Suprapubic skin (tissue), 4 donors: ENCODE measurements at places on chromosomes 13 and 19.

GRCh38 chr19:40584007-40584406, 7.3 kb downstream of the SHKBP1 start:
- DNase-seq: no peak

DNA sequence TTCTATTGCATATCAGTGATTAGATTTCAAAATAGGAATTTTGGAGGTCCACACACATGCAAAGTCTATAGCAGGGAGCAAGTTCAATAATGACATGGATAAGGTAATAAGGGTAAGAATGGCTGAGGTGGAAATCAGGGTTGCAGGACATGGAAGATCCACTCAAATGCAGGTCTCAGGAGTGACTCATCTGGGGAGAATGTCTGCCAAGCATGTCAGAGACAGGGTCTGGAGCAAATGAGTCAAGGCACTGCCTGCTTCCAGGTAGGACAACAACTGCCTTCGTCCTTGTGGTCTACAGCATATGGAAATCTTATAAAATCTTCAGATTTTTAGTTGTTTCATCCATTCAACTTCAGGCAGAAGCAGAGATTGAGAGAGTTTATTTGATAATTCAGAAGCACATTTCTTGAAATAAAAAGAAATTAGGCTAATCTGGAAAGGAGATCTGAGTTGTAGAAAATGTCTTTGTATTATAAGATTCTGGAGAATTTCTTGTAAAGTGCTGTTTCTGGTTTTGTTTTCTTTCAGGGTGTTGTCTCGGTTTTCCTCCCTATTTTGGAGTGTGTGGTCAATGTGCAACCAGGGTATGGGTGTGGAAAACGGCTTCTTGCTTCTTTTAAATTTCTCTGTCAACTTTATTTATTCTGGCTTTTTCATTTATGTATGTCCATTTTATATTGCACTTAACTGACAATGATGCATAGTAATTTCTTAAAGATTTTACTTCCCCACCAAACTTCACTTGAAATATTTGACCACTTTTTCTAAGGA, 748.8 kb downstream of the LIG4 start:
- no peak for DNase-seq

- no peak for DNase-seq
Observed at GRCh38 chr13:107117327-107118012, 549.5 kb upstream of the ARGLU1 start.

- no peak for DNase-seq
Observed at GRCh38 chr13:49356223-49356622, 87.6 kb downstream of the CAB39L start.

GRCh38 chr19:275000-275399, 16.2 kb downstream of the PLPP2 start:
- no peak for DNase-seq

- no peak for DNase-seq
Observed at GRCh38 chr19:1060689-1061088, 6.3 kb upstream of the ARHGAP45 start.

DNA sequence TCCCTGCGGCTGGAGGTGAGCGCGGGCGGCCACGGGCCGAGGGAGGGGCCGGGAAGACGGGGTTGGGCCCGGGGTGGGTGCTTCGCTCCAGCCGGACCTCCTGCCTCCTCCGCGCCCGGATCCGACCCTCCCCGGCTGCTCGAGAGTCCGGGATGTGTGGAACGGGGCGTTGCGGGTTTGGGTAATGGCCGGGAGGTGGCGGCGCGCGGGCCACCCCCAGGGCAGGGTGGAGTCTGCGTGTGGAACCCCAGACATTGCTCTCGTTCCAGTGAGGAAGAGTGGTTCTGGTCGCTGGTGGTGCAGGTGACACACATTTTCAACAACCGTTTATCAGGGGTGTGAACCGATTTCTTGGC, 38.8 kb downstream of the ARHGEF7 start:
- peak; percentile 81 for DNase-seq

GRCh38 chr19:37951816-37952210, 44.8 kb downstream of the SIPA1L3 start:
- no peak for DNase-seq

DNA sequence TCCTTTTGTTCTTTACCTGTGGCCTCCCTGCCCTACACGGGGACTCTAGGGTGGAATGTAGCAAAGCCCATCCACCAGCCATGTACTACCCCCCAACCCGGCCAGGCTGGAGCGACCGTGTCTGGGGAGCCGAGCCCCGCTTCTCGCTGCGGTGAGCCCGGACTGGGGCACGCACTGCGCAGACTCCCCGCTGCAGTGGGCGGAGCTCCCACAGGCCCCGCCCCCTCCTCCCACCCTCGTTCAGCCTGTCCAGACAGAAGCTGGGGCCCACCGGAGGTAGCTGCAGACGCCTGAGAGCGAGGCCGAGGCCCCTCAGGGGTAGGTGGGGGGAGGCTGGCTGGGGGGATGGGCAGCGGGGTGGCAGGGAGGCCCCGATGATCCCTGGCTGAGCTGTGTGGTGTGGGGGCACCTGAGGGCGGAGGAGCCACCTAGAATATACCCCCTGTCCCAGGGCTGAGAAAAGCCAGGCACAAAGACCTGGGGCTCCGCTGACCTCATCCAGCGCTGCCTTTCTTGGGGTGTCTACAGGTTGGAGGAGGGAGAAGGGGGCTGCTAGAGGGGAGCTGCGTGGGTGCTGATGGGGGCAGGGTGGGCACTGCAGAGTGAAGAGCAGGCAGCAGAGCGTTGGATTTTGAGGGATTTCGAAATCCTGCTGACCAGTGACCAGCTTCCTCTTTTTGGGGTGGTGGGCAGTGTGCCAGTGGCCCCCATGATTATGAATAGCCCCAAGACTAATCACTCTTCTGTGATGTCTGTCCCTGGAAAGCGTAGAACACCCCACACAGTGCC, 17.3 kb downstream of the PLD3 start:
- DNase-seq: no peak

GRCh38 chr13:93397619-93398018, 171.0 kb downstream of the GPC6 start:
- DNase-seq: no peak

GRCh38 chr13:82720986-82721385, 1161.3 kb downstream of the SLITRK1 start:
- no peak for DNase-seq

GRCh38 chr19:27746691-27747380, 1466.1 kb downstream of the UQCRFS1 start:
- peak; percentile 77 for DNase-seq

DNA sequence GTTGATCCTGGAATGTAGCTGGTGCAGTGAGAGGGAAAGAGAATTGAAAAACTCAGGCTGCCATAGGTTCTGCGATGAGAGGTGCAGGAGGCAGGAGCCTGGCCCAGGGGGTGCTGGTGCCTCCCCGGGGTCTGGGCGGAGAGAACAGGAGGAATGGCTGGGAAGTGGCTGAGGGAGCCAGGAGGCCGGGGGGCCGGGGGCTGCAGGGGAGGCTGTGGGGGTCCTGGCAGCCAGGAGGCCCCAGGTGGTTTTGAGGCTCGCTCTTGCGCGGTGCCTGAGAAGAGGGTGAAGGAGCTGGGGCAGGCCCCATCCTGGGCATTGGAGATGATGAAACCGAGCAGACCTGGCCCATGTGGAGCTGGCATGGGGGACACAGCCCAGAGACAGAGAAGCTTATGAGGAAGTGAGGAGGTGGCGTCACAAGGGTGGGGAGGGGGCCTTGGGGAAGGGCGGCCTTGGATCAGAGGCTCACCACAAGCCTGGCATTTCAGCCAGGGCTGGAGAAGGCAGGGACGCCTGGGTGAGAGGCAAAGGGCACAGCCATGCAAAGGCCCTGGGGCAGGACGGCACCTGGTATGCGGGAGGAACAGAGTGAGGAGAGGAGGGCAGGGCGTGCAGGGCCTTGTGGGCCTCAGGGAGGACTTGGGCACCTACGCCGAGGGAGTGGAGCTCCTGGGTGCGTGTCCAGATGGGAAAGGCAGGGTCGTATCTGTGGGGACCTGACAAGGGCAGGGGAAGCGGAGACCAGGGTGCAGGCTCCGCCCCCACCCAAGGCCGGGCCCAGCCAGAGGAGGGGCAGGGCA, 1.3 kb upstream of the TEKTIP1 start:
- peak; percentile 75 for DNase-seq

- DNase-seq: no peak
Observed at GRCh38 chr19:13483215-13483614, 23.1 kb downstream of the CACNA1A start.

GRCh38 chr13:73288596-73288995, 229.8 kb downstream of the KLF5 start:
- DNase-seq: no peak

DNA sequence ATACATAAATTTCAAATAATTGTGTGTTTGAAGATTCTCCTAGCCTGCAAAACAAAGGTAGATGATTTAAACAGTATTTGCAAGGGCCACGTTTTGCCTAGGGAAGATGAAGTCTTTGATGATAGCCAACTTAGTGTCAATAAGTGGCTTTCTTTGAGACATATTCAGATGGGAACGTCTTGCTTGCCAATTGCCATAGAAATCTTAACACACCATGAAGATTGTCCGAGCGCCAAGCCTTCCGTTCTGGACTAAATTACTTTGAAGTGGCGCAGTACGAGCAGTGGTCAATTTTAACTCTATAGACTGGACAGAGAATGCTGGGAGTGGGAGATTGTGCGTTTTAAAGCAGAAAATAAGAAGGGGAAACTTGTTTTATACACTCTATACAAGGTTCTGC, 9.9 kb downstream of the ZIC5 start:
- no peak for DNase-seq

- no peak for DNase-seq
Observed at GRCh38 chr13:60258349-60258748, 94.6 kb upstream of the DIAPH3 start.

DNA sequence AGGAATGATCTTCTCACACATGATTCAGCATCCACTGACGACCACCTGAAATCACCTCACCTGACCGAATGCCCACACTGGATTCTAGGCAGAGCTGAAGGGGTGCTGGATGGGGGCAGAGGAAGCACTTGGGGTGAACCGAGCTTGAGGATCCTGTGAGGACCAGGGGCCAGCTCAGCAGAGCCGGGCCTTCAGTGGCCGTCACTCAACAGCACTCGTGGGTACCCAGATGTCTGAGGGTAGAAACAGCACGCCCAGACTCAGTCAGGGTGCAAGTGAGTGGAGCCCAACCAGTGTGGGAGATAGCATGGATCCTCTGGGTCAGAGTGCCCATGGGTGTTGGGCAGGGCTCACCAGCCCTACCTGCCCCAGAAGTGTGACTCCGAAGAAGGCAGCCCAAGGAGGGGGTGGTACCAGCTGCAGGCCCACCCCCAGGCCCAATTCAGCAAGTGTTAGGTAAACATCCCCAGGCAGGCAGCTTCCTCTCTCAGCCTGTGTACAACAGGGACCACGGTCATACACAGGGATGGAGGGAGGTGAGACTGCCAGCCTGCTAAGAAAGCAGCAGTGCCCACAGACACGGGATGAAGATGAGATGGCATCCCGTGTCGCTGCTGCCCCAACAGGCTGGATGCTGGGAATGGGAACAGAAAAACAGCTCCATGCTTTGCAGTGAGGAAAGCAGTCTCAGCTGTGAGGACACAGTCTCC, 16.6 kb downstream of the GJA3 start:
- no peak for DNase-seq

DNA sequence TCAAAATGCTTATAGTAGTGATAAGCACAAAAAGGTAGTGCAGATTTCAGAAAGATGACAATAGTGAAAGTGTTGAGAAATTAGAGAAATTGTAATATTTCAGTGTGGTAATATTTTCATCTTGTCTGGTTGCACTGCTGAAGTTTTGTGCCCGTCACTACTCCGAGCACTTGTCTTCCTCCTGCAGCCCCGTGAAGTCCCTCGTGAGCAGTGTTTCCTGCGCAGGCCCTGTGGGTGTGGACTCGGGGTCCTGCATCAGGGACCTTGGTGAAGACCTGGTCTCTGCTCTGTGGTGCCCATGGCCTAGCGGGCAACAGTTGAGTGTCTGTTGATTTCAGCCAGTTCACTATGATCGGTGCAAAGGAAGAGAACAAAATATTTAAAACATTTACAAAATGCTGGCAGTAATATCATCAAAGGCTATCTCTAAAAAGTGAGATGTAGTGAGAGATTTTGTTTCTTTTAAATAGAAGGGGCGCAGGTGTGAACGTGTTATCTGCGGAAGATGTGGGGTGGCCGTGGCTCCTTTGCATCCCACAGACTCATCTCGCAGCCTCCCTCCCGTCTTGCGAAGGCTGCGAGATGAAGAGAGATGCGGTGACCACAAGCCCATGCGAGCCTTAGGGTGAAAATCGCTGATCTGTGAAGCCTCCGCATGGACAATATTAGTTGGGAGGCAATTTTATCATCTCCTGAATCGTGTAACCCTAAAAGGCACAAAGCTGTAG, 27.7 kb upstream of the DCUN1D2 start:
- DNase-seq: no peak

DNA sequence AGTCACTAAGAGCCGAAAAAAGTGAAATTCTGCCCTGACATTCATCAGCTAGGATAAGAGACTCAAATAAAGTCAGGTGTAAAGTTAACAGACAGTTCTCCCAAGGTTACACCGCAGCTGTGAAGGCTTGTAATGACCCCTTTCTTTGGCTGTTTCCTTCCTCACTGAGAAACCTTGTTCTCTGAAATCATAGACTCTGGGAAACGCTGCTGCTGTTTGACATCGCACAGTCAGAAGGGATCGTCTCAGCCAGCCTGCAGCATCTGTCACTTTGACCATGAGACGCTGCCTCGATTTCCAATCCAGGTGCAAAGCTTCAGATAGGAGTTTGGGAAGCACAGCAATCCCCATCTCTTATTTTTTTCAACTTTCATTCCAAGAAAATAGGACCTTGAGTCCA, 678 bp downstream of the BCAT2 start:
- no peak for DNase-seq

DNA sequence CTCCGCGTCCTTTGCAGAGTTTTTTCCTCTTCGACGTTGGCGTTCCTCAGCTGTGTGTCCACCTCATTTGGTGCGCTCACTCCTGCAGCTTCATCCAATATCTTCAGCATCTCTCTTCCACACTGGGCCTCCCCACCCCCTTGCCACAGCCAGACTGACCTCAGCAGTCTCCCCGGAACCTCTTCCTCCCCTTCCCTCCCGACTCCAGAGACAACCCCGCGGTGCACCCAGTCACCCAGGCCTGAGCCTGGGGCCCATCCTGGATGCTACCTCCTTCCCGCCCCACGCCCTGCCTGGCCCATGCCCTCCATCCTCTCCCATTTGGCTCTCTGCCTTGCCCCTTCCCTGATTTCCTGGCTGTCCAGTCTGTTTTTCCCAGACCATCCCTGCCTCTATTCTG, 8.1 kb upstream of the C5AR2 start:
- no peak for DNase-seq
